ENCODE measurements at places on chromosomes 6 and 20.

DNA sequence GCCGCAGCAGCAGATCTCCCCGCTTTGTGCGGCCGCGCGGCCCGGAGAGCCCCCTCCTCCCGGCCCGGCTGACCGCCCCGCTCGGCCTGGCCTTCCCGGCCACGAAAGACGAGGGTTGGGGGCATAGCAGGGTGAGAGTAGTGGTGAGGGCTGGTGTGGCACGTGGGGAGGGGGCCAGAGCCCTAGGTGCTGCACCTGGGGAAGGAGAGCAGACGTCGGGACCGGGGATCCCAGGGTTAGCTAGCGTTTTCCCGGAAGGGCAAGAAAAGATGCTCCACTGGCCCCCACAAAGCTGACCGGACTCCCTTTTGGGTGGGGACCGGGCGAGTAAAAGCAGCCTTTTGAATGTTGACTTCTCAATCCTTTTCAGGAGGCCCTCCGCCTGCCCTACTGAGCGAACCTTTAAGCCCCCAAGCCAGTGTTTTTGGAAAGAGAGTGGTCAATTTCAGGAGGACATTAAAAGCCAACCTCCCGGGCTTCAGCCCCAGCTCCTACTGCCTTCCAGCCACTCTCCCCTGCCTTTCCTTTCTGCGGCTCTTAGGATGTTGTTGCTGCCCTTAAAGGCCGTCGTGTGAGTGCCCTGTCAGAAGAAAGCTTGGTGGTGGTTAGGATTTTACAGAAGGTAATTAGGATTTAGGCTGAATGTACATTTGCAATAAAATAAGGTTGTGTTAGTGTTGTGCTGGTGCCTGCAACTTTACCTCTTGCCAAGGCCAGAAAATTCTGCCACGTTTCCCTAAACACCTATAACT, 648 bp upstream of the BACH2 start:
- DNase-seq: no peak

- DNase-seq: no peak
Observed at GRCh38 chr6:69865126-69865525, 1.2 kb upstream of the COL19A1 start.

DNA sequence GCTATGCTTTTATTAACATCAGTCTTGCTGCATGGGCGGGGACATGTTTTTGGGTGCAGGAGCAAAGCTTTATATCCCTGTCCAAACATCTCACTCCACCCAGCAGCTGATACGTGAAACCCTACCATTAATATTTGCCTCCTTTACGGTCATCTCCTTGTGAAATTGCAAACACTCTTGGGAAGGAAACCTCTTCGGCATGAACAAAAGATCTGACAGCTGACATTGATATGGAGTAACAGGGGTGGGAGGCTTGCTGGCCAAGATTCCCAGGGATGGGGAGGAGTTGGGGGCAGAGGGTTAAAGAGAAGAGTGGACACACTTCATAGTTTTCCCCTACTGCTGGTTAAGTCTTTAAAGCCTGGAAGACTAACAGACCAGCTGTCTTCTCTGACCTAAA, 22.2 kb upstream of the VEGFA start:
- DNase-seq: no peak

DNA sequence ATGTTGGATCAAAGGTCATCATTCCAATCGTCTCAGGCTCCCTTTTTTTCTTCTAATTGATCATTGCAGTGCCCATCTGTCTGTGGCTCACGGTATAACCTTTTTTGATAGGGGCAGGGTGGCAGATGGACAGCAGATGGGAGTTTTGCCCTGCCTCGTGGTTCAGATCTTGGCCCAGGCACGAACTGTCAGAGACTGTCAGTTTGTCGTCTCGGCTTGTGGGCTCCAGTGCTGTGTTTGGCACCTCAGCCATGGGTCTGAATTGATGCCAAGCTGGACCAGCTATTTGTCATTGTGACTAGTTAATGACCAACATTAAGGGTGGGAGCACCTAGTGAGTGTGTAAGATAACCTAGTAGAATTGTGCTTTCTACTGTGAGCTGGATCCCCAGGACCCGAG, 197.6 kb downstream of the PRL start:
- DNase-seq: no peak

- DNase-seq: no peak
Observed at GRCh38 chr6:103193413-103193812, 1666.3 kb downstream of the HACE1 start.

DNA sequence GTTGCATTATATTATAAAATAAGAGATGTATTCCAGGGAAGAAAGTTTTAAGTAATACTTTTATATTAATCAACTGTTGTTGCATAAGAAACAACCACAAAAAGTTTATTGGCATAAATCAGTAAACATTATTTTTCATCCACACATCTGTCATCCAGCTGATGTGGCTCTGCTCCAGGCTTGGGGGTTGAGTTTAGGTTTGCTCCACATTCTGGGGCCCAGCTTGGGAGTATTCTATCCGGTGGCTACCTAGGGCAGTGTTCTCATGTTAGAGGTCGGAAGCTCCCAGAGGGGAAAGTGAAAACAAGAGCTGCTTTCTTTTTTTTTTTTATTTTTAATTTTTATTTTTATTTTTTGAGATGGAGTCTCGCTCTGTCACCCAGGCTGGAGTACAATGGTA, 728.4 kb upstream of the FLRT3 start:
- DNase-seq: no peak

DNA sequence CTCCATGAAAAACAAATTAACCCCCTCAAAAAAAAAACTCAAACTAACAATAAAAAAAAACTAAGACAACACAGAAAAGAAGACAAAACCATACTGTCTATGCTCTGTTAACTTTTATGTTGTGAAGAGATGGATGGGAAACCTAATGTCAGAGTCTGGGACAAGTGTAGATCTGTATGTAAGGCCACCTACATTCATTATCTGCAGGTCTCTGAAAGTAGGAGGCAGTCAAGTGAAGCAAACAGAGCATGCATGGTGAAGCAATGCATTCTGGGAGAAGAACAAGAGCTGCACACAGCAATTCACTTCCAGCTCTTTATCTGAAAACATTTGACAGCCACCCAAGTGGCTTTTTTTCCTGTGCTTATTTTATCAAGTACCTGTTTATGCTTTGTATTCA, 452.0 kb downstream of the EPHA7 start:
- no peak for DNase-seq

Data from GM13977 (cell line).